Activated CD8-positive, alpha-beta memory T cell treated with anti-CD3 and anti-CD28 coated beads for 24 hours (primary cell): ENCODE measurements at places on chromosomes 3 and 15.

GRCh38 chr3:195226445-195226844, 44.5 kb downstream of the XXYLT1 start:
- DNase-seq = peak; percentile 45

DNA sequence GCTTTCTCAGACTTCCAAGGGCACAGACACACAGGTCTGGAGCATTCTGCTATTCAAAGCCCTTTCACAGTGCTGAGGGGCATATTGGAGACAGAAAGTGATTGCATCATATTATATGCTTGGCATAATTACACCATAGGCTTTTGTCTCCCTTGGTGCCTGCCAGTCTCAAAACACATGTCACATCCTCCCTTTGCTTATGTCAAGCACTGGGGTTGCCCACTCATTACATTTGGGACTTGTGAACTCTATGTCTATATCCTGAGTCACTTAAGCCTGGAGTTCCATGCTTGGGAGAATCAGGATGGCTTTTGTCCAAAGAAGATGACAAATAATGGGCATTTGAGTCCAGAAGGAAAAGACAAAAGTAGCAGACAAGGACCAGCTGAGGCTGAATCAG, 12.3 kb upstream of the PDZRN3 start:
- no peak for DNase-seq

GRCh38 chr3:126245811-126246727, 65.7 kb upstream of the ALDH1L1 start:
- DNase-seq = no peak

- DNase-seq = no peak
Observed at GRCh38 chr3:194738254-194739093, 52.8 kb downstream of the FAM43A start.
